ENCODE measurements at places on chromosomes 3 and 15.
A peak's percentile ranks its signal among the peaks of the same experiment; 100 is the strongest.

GRCh38 chr15:87567406-87568030 is 689.0 kb downstream of the NTRK3 start:
- DNase-seq = no peak

DNA sequence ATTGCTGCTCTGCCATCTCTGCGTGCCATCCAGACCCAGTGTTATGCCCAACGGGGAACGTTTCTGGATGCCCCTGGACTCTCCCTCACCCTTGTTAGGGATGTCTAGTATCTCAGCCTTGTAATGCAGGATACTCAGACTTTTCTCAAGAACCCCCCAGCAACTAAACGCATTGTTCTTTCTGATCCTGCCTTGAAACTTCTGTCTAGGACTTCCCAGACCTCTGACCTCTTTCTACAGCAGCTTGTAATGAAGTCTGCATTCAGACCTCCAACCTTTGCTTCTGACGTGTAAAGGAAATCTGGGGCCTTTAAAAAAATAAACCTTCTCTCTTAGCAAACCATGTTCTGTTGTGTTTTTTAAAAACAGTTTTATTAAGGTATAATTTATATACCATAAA is 139.5 kb downstream of the KCNAB1 start:
- DNase-seq = no peak

- no peak for DNase-seq
These were observed 16.7 kb upstream of the CTNNB1 start for GRCh38 chr3:41182504-41183059.

- no peak for DNase-seq
These were observed 131.0 kb upstream of the PLXNA1 start for GRCh38 chr3:126851934-126852333.

DNA sequence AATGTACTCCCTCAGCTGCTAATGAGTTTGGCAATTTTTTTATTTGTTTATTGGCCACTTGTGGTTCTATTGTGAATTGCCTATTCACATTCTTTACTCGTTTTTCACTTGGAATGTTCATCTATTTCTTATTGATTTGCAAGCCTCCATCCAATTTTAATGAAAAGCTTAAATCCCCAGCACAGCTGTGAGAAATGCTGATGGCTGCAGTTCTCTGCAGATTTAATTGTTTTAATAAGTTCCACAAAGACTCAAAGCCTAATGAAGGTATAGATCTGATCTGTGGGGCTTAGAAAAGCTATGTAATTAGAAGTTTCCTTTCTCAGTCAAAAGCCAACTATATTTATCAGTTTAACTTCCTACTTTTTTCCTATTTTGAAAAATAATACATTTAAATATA is 41.5 kb downstream of the LYZL4 start:
- no peak for DNase-seq

DNA sequence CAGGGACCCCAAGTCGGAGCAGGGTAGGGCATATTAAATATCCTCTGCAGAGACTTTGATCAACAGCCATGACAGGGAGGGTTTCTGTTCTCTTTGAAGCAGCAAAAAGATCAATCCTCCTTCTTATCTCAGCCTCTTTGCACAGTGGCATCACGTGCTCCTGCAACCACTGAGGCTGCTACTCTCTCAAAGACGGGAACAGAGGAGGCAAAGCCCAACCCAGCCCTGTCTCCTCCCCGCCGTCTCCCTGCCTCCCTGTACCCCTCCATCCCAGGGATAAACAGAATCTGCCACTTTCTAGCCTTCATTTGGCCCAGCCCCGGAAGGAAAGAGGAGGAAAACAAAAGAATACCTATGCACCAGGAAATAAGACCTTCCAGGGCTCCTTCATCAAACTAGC is 7.5 kb upstream of the TBC1D21 start:
- DNase-seq = no peak

GRCh38 chr3:171460725-171461524 is 720 bp upstream of the TNIK start:
- DNase-seq = no peak

- peak; percentile 26 for DNase-seq
These were observed 52.2 kb downstream of the SEMA5B start for GRCh38 chr3:122975163-122975923.

- DNase-seq = no peak
These were observed 31.0 kb downstream of the CPN2 start for GRCh38 chr3:194320100-194320499.
